ENCODE measurements at places on chromosomes 6 and 20. TPM values are rescaled to one million over a fixed set of nuclear protein-coding genes. Genes with fewer than 3 reads are reported as not detected.

- DNase-seq: no peak
These were observed 1.5 kb upstream of the TMEM200A start for GRCh38 chr6:130364224-130364780.

DNA sequence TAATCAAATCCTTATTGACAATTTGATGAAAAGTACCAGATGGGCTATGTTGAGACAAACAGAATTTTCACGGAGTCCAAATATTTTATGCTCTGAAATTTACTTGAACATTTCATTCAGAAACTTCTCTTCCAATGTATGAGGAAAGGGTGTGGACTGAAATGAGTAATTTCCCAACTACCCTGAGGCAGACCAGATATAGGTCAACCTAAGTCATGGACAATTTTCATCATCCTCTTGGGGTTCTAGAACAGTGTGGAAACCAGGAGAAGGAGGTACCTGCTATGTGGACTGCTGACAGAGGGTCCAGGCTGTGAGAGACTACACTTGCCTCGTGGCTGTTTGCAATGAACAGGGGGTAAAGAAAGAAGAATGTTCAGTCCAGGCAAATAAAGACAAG is 323.0 kb downstream of the ESR1 start:
- peak; percentile 31 for DNase-seq

DNA sequence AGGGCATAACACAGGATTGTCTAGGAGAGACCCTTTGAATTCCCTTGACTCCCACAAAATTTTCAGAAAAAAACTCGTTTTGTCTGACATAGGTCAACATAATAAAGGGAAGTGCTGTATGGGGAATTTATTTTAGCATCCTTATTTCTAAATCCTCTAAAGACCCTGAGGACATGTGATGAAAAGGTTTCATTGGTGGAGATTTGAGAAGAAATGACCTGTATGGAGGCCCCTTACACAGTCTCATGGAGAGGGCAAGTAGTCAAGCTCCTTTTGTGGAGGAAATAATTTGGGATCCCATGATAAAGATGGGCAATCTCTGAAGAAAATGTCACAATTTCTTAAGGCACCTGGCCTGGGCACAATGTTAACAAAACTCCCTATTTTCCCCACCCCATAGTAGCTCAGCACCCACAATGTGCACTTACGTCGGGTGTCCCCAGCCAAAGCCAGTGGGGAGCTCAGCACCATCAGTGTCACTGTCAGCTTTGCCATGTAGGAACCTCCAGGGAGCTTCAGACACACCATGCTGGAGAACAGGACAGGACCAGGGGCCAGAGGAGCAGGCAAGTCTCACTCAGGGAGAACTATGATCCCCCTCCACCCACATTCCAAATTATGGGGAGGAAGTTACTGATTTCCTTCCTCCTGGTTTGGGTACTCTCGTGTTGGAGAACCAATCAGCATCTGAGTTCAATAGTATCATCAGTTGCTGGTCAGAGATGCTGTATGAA is at the start of gene HLA-DRB5:
HLA-DRB5 (minus strand) TSS at position 591 of the 734 bp plus-strand sequence; CDS start at position 528, 63 bp downstream.
- DNase-seq: no peak

DNA sequence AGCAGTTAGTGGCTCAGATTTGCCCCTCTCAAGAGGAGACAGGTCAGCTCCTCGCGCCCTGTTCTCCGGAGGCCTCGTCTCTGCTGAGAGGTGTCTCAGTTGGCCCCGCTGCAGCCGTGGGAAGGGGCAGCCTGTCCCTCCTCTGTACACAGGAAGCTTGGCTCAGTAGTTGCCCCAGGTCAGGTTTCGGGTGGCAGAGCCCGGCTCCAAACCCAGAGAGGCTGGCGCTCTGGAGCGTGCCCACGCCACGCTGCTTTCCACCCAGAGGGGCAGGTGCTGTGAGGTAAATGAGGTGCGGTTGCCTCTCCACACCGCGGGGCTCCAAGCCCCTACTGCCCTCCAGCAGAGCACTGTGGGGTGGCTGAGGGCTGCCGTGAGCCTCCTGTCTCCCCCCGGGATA is 16.0 kb downstream of the DYNLT1 start:
- no peak for DNase-seq

DNA sequence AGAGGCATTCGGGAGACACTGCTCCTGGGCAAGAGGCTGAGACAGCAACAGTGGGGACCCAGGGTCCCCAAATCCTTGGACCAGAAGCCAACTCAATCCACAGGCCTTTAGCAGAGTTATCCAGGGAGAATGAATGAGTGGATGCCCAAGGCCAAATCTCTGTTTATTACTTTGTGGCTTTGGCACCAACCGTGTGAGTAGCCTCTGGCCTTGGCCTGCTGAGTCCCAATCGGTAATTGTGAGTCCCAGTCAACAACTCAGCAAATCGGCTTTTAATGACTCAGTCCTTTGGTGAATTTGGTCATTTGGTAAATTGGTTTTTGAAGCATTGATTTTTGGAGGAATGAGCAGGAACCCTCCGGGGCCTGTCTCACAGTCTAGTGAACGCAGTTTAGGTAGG is 29.1 kb upstream of the ECI2 start:
- DNase-seq: no peak

GRCh38 chr6:159608961-159609651 is 83.9 kb downstream of the SOD2 start:
- peak; percentile 36 for DNase-seq

- peak; percentile 3 for DNase-seq
These were observed 298.3 kb upstream of the SASH1 start for GRCh38 chr6:148044261-148044751.

GRCh38 chr6:167957626-167958025 is 39.8 kb upstream of the KIF25 start:
- DNase-seq: no peak

DNA sequence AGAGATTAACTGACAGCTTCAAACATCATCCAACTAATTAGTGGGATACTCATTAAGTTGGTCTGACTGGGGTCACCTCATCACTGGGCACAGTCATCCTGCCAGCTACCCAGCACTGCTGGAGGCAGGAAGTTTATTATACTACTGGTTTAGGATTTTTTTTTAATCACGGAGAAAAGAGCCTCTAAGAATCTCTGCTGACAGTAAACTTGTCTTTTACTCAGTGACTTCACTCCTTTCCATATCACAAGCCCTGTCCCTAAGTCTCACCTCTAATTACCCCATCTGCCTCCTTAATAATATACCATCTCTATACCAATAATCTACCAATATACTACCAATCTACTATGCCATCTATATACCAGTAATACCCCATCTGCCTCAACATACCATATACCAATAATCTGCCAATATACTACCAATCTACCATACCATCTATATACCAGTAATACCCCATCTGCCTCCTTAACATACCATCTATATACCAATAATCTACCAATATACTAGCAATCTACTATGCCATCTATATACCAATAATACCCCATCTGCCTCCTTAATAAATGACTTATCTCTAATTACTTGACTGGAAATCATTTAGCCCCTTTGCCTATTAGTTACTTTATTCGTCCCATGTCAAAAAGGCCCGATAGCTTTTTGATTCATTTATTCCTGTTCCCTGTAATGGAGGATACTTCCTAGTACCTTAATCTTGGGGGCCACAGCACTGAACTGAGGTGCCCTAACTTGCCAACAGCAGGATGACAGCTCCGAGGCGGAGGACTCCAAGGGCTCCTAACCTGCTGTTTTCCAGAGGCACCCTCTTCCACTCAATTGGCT is 5.0 kb downstream of the ATP5F1E start:
- no peak for DNase-seq

FAM209B gene
- total RNA-seq: not detected

KCTD20 gene
- total RNA-seq: 143 TPM

OR12D3 gene
- not detected for total RNA-seq

SUMO4 gene
- 2.6 TPM for total RNA-seq

ECT2L gene
- total RNA-seq: not detected

KIF25 gene
- under 0.01 TPM for total RNA-seq

Data from fibroblast of villous mesenchyme (primary cell).